ENCODE measurements at places on chromosomes 7 and 10.

- DNase-seq, result no peak
Observed at GRCh38 chr7:27737616-27738015, 2.3 kb upstream of the TAX1BP1 start.

DNA sequence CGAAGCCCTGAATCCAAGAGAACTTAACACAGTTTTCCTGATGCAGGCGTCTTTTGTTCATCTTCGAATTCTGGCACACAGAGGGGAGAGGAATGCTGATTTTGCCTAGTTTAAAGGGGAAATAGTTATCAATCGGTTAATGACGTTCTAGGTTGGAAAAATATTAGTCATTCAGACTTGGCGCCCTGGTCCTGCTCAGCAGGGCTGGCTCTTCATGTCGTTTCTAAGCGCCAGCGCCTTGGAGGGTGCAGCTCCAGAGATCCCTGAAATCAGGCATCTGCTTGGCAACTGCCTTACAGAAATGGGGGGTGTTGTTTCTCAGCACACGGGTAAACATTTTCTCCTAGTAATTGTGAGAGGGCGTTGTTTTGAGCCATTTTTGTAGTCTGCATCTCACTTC, 1.3 kb upstream of the PRTFDC1 start:
- no peak for DNase-seq

- peak; percentile 22 for DNase-seq
Observed at GRCh38 chr10:75019370-75019769, 92.1 kb upstream of the SAMD8 start.

DNA sequence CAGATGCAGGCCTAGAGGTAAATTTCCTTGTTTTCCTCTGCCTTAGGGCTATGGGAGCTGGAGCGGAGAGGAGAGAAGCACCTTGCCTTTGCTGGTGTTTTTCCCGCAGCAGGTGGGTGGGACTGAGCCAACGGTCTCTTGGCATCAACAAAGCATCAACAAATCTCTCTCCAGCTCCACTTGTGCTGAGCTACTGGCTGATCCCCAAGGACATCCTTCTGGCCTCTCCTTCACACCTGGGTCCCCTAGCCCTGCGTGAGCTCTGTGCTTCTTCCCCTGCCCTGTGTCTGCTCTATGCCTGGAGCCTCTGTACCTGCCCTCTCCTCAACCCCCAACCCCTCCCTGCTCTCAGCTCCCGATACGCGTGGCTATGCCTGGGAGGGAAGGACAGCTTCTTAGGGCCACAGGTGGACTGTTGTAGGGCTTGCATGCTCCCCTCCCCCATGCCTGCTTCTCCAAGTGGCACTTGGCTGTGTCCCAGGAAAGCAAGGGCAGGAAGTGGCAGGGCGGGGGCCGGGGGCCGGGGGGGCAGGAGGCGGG, 3.2 kb upstream of the CLDN4 start:
- DNase-seq, result no peak

DNA sequence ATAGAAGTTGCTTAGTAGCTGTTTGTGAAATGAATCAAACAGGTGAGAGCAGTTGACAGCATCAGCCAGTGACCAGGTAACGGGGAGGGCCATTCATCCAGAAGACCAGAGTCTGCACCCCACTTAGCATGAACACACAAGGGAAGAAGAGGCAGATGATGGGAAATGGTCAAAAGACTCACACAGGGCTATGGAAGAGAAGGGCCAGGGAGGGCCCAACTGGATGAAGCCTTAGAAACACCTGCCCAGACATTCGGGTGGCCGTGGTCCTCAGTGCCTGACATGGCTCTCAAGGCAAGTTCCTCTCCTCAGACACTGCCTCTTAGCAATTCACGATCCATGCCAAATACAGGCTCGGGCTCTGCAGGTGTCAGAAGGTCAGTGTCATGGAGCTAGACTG, 354.1 kb downstream of the TCERG1L start:
- no peak for DNase-seq

DNA sequence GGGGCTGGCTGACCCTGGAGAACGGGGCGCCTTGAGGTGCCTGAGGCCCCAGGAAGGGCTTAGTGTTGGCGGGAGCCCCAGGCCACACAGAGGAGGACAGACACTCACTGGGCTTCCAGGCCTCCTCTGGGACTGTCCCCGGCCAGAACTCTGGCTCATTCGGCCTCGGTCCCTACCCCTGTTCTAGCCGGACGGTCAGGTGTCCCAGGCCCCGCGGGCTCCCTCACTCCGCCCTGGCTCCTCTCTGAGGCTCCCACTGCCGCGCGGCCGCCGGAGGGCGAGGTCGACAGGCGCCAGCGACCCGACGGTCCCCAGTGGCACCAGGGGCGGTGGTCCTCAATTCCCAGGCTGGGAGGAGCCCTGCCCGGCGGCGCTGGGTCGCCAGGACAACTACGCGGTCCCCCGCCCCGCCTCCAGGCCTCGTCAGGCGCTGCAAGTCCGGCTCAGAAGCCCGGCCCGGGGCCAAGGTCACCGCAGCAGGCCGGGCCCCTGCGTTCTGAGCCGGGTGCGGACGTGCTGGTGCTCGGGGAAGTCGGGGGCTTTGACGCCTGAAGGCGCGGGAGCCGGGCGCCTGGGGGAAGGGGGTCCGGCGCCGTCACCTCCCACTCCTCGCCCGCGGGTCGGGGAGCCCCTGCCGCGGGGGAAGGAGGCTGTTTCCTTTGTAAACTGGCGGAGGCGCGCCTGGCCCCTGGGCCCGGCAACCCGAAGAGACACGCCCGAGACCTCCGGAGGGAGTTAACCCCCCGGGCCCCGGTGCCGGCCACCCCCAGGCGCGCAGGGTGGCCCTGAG, 1.1 kb upstream of the PWWP2B start:
- DNase-seq, result no peak

- DNase-seq, result no peak
Observed at GRCh38 chr10:4656576-4657194, 169.3 kb upstream of the AKR1E2 start.

DNA sequence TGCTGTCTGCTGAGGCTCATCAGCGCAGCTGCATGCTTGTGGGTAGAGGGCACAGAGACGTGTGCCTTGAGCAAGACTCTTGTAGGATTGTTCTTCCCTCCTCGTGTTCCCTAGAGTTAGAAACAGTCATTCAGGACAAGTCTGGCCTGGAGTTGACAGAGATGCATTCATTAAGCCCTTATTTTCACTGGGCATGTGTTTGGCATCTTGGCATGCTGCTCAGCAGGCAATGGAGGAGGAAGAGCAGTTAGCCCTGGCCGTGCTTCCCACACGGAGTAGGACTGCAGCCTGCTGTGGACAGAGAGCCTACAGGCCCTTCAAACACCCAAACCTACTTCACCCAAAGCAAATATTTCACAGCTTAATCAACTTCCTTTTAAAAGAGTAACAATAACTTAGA, 73.0 kb upstream of the GJD4 start:
- DNase-seq, result no peak

DNA sequence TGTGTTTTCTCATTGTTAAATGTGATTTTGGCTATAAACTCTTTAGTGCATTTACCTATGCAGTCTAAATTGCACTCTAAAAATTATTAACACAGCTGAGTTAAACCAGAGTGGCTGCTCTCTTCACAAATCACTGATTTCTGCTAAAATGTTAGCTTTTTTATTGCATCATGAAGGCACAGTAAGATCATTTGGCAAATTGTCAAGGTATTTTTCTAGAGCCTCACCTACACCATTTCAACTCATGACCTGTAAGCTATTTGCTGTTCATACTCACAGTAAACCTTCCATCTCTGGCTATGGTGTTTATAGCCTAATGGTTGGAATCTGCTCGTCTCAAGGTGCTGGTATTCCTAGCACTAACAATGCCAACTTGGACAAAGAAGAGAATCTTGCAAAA, 25.7 kb downstream of the NDUFB2 start:
- DNase-seq, result no peak

DNA sequence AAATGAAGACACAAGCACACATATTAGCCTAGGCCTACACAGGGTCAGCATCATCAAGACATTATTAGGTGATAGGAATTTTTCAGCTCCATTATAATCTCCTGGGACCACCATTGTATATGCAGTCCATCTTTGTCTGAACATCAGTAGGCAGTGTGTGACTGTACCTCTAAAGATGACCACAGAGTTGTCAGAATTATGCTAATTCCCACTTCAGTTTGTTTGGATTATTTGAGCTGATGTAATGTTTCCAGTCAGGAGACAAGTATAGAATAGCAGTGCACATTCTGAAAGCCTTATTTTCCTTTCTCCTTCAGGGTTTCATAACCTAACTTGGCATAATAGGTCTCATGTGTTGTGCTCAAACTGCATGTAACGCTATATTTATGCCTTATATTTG, 306.4 kb downstream of the NXPH1 start:
- no peak for DNase-seq

DNA sequence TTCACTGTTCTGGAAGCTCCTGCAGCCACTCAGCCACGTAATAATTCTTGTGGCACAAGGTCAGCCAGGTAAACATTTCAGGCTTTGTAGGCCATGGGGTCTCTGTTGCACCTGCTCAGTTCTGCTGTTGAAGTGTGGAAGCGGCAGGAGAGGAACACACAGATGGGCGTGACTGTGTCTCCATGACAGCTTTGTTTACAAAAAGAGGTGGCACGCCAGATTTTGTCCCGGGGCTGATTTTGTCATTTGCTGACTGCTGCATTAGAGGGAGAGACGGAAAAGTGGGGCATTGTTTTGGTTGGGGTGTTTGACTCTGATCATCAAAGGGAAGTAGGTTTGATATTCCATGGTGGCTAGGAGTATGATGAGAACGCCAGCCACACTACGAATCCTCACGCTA, 103.1 kb downstream of the PRKAG2 start:
- DNase-seq, result no peak

- no peak for DNase-seq
Observed at GRCh38 chr10:114258274-114258840, 19.3 kb downstream of the VWA2 start.

DNA sequence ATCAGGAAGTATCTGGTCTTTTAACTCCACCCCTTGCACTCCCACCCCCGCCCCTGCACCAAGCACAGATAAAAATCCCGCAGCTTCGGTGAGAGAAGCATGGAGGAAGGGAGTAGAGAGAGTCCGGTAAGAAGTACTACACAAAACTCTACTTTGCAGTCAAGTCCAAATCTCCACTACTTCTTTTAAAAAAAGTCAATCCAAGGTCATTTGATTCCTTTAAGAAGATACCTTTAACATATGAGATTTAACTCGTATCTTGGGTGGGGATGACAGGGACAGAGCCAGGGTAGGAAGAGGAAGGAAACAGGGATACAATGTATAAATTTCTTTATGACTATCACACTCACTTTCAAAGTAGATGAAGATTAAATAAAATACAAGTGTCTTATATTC, 132.1 kb downstream of the NRBF2 start:
- peak; percentile 32 for DNase-seq

GRCh38 chr7:92359801-92360200, 87.5 kb upstream of the GATAD1 start:
- DNase-seq, result no peak

DNA sequence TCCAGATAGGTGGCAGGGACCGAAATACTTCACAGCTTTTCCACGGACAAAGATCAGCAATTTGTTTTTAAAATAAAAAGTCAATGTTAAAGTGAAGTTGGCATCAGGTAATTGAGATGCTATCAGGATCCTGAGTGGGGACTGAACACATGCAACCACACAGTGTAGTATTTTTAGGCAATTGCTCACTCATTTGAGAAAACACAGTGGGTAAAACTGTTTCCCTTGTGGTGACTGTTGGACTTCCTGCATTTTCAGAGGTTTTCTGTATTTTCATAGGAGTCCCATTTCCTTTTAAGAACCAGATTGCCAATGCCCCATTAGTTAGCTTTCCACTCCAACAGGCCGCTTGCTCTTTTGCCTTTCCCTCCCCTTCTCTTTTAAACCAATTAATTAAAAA, 159.5 kb upstream of the ZNF32 start:
- no peak for DNase-seq

GRCh38 chr7:16978358-16979244, 96.8 kb upstream of the AGR3 start:
- peak; percentile 30 for DNase-seq

DNA sequence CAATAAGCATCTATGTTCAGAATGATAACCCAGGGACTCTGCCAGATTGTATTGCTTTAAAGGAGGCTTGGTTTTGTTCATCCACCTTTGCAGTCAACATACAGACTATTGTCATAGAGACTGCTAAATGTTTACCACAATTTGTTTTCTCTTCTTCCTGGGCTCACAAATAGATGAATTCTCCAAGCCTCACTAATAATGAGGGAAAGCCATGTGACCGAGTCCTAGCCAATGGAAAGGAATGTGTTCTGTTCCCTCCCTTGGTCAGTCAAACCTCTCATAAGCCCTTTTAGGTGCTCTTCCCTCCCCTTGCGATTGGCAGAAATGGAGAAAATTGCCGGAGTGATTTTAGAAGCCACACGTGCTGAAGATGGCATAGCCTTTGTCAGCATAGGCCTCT, 136.9 kb downstream of the RTKN2 start:
- no peak for DNase-seq

DNA sequence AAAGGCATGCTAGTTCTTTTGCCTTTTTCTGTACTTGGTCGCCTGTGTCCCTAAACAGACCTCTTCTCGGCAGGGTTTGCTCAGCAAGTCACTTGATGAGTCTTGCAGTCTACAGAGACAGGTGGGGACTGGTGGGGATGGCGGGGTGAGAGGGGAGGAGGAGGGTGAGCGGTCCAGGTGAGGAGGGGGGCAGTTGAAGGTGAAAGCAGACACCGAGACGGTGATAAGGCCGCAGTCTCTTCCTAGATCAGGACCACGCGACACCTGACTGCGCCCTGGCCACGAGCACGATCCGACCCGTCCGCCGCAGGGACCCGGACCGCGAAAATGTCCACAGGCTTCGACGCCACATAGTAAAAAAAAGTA, 566 bp downstream of the ASNS start:
- no peak for DNase-seq

GRCh38 chr7:29853789-29854188, 47.5 kb downstream of the WIPF3 start:
- DNase-seq, result no peak

- DNase-seq, result peak; percentile 85
Observed at GRCh38 chr7:121504482-121504881, 108.4 kb upstream of the FAM3C start.

DNA sequence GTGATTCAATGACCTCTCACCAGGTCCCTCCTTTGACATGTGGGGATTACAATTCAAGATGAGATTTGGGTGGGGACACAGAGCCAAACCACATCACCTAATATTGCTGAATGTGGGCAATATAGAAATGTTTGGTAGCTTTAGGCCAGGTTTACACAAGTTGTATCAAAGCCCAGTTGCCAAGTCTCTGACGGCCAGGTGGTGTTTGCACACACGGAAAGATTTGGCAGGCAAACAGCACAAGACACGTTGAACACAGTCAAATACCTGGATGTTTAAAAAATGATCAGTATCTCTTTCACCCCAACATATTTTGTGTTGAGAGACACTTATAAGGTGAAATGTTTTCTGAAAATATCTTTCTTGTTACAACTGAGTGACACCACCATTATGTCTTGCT, 294.4 kb upstream of the MKI67 start:
- DNase-seq, result no peak
